ENCODE measurements at places on chromosomes 16 and 17. TPM values are rescaled to one million over a fixed set of nuclear protein-coding genes. Genes with fewer than 3 reads are reported as not detected.

GRCh38 chr16:27706866-27707685 lies 157.1 kb downstream of the KATNIP start:
- no peak for DNase-seq

GRCh38 chr17:68289473-68289872 lies 1.5 kb downstream of the SLC16A6 start:
- DNase-seq: no peak

GRCh38 chr16:24367186-24367710 lies 111.1 kb downstream of the CACNG3 start:
- no peak for DNase-seq

DNA sequence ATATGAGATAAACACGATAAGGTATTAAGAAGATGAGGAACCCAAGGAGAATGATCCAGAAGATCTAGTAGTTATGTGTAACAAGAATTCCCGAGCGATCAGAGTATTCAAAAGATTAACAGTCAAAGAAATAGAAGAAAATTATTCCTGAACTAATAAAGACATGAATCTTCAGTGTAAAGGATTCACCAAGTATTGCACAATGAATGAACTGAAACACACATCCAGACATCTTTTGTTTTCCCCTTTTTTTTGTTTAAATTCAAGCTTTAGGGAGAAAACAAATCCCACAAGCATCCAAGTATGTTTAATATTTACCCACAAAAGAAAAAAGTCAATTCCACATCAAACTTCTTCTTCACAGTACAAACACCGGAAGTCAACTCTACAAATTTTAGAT lies 23.7 kb upstream of the MYOCD start:
- no peak for DNase-seq

- DNase-seq: no peak
Observed at GRCh38 chr17:74568106-74568873, 981 bp upstream of the CD300H start.

DNA sequence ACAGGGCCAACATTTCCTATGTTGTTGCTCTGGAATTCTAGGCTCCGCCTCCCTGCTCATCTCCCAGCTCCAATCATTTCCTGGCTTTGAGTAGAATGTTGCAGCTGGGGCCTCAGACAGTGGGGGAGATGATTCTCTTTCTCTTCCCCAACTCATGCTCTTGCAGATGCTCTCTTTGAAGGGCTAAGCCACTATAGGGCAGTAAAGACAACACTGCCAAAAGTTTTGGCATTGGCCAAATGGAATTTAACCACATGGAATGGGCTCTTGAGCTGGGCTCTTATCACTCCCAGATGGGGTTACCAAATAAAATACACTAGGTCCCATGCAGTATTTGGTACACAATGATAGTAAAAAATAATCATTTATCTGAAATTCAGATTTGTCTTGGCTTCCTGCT lies 19.6 kb upstream of the EFCAB13 start:
- no peak for DNase-seq

DNA sequence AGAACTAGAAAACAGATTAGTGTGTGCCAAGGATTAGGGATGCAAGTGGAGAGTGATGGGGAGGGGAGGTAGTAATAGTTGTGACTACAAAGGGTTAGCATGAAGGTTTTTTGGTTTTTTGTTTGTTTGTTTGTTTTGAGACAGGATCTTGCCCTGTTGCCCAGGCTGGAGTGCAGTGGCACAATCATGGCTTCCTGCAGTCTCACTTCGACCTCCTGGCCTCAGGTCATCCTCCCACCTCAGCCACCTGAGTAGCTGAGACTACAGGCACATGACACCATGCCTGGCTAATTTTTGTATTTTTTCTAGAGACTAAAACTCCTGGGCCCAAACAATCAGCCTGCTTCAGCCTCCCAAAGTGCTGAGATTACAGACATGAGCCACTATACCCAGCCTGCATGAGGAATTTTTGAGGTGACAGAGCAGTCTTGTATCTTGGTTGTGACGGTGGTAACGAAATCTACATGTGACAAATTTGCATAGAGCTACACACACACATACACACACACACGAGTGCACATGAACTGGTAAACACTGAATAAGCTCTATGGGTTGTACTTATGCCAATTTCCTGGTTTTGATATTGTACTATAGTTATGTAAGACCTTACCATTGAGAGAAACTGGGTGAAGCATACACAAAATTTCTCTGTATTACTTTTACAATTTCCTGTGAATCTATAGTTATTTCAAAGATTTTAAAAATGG lies 59.6 kb upstream of the TOM1L1 start:
- DNase-seq: no peak

GRCh38 chr17:10200016-10200415 lies 1.6 kb upstream of the GAS7 start:
- no peak for DNase-seq

DNA sequence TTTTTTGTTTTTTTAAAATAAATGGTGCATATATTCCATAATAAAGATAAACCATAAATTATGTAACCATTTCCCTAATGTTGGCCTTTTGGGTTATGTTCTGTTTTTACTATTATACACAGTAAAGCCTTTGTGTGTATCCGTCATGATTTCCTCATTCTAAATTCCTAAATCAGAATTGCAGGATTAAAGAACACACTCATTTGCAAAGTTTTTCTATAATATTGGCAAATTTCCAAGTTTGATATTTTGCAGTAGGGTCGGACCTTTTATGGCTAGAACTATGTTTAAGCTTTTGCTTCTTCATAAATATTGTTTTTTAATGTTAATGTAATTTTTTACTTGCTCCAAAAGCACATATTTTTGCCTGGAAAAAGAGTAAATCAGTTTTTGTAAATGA lies 16.6 kb downstream of the GOSR1 start:
- no peak for DNase-seq

DNA sequence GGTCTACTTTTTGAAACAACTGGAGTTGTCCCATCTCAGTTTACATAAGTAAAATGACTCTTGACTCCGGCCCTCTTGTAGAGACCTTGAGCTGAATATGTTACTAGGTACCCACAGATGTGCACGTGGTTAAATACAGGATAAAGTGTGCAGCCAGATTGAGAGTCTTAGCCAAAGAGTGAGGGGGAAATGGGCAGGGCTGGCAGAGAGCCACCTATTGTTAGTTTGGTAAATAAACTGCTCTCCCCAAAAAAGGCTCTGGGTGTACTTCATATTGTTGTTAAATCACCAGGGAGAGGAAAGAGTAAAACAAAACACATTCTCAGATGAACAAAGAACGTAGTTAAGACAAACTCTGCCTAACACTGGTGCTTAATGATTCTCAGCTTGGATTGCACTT lies 20.3 kb downstream of the G6PC1 start:
- DNase-seq: no peak

- DNase-seq: no peak
Observed at GRCh38 chr17:18035704-18036103, 3.3 kb downstream of the ATPAF2 start.

- no peak for DNase-seq
Observed at GRCh38 chr16:31050280-31051030, 17.1 kb downstream of the STX4 start.

- no peak for DNase-seq
Observed at GRCh38 chr16:78659668-78660217, 560.3 kb downstream of the WWOX start.

DNA sequence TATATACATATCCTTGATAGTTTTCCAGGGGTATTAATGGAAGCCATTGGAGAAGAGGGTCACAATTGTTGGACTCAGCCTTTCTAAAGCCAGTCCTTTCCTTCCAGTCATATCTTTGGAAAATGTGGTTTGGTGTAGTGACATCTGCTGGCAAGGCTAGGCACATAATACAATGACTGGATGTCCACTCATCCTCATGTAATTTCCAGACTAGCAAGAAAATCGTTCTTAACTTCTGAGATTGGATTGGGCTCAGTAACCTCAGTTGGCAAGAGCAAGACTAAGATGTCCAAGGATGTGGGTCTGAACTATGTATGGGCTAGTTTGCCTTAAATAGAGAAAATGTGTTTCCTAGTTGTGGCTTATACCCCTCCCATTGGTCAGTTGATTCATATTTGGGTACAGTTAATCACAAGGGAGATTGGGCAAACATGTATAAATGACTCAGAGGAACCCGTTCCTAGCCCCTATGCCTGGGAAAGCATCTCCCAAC lies 8.7 kb upstream of the KAT7 start:
- peak; percentile 89 for DNase-seq

GRCh38 chr16:49409121-49409520 lies 35.5 kb downstream of the C16orf78 start:
- no peak for DNase-seq

DNA sequence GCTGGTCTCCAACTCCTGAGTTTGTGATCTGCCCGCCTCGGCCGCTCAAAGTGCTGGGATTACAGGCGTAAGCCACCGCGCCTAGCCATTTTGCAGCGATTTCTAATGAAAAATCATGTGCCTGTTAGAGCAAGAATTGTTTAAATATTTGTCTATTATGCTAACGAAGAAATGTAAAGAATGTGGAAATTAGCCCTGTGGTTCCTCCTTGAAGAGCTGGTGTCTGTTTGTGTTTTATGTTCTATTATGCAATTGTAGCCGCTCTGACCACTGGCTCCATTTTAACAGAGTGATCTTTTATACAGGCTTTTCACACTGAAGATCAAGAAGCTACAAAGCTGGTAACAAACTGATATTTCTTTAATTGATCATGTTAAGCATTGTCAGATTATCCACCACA lies 217.3 kb downstream of the USP22 start:
- DNase-seq: no peak

- DNase-seq: no peak
Observed at GRCh38 chr17:42362245-42362961, 25.8 kb downstream of the STAT3 start.

- DNase-seq: no peak
Observed at GRCh38 chr17:65388911-65389310, 172.5 kb downstream of the AXIN2 start.

DNA sequence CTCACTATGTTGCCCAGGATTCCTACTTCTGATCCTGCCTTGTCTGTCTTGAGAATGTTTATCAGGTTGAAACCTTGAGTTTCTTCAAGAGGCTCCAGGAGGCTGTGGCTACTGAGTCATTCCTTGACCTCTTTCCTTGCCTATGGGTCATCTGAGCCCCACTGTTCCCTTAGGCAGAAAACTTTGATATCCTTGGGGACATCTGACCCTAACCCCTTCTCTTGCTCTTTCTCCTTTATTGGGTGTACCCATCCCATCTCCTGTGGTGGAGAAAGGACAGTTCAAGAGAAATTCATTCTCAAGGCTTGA lies 12.5 kb downstream of the ARL4D start:
- DNase-seq: no peak

GRCh38 chr16:15798671-15799070 lies 58.2 kb downstream of the MYH11 start:
- no peak for DNase-seq

DNA sequence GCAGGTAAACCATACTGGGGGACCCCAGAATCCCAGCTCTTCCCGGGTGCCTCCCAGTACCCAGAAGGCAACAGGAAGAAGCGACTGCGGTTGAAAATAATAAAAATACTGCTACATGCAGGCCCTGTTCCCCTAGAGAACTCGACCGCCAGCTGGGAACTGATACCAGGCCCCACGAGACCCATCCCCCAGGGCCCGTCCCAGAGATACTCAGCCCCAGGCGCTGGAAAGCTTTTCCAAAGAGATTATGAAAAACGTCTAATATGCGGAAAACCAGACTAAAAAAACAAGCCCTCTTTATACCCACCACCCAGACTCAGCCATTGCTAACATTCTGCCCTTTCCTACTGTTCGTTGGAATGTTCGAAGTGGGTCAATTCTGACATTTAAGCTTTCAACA lies 12.9 kb upstream of the MEAK7 start:
- DNase-seq: no peak

DNA sequence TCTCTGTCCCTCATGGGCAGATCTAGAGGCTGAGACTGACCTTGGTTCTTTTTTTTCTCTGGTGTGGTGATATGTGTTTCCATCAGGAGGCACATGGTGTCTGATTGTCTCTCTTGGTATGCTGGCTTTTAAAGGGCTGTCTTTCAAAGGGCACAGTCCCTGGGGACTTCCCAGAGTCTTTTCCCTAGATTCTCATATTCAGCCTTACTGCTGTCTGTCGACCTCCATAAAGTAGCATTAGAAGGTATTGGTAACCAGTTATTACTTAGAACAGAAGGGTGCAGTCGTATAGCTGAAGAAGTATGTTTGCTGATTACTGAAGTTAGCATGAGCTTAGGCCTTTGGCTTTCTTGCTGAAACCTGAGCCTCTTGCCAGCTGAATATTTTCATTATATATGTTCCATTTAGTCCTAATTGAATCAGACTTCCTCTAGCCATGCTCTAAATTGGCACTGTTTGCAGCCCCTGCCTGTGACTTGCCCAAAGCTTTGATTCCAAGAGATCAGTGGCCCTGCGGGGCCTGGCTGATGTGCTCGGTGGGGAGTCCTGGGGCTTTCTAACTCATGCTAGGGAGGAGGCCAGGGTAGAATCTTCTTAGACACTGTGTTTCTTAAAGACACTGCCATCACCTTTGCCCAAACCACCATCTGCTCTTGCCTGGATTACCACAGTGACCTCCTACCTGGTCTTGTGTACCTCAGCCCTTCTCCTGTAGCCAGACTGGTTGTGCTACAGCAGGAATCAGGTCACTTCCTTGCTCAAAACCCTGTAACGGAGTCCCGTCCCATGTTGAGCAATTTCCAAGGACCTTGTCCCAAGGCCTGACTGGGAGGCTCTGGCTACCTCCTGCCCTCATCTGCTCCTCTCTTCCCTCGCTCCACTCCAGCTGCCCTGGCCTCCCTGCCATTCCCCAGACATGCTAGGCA lies 71.5 kb downstream of the WWP2 start:
- DNase-seq: no peak

CPHXL2 gene
- polyA plus RNA-seq: not detected

GALK1 gene
- polyA plus RNA-seq: 74.4 TPM

GPR142 gene
- polyA plus RNA-seq: not detected

HSD17B2 gene
- polyA plus RNA-seq: not detected

COX6A2 gene
- 187 TPM for polyA plus RNA-seq

CHRNB1 gene
- 34.5 TPM for polyA plus RNA-seq

LPCAT2 gene
- 4.4 TPM for polyA plus RNA-seq

KCNJ16 gene
- polyA plus RNA-seq: not detected

METRNL gene
- 40.5 TPM for polyA plus RNA-seq
